CD4-positive, alpha-beta T cell treated with Interleukin-2 at 100 ng/mL for 4 hours (primary cell): ENCODE measurements at places on chromosomes 4 and X.

GRCh38 chr4:144831971-144832370, 186.0 kb downstream of the HHIP start:
- DNase-seq: no peak

GRCh38 chr4:106618956-106619355, 250.4 kb upstream of the GIMD1 start:
- DNase-seq: no peak

DNA sequence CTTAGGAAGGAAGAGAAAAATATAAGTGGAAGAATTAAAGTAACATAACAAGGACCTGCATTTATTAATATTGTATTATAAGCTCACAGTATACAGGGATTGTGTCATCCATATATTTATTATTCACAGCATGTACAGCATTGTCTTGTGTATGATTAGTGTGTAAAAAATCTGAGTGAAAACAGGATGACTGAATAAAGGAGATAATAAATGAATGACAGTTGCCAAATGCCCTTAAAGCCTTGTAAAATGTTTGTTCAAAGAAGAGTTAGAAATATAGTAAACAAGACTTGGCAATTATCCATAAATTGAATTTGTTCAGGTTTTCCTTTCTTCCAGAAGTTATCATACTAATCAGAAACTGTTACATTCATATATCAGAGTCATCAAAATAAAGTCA, 172.7 kb downstream of the BTC start:
- DNase-seq: no peak

DNA sequence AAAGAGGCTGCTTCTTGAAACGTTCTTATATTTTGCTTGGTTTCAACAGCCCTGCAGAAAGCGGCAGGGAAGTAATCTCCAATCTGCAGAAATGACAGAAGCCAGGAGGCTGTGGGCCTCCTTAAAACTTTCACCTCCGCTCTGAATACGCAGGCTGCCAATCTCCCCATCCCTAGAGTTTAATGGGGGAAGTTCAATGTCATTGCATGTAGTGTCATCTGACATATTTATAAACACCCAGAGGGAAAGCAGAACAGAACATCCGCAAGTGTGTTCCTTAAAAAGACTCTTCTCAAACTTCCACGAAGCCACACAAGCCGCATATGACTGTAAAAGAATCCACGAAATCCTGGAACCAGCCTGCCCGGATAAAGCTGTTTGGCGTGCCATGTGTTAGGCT, 148.8 kb upstream of the TBL1X start:
- DNase-seq: no peak

GRCh38 chrX:93322110-93322509, 351.3 kb downstream of the NAP1L3 start:
- DNase-seq: no peak

DNA sequence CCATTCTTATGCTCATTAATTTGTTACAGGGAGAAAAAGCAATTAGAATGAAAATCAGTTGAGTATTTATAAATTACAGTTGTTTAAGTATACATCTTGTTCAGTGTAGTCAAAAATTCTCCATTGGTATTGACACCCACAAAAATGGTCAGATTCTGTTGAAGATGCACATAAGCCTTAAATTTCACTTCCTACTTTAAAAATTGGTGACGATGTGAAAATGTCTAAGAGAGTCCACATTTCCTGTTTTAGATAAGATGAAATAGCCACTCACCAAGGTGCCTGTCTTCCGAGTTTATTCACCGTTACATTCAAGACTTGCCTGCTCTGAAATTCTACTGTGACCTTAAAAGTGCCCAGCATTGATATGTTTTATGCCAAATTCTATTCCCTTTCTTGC, 93.6 kb downstream of the GPR143 start:
- DNase-seq: no peak

DNA sequence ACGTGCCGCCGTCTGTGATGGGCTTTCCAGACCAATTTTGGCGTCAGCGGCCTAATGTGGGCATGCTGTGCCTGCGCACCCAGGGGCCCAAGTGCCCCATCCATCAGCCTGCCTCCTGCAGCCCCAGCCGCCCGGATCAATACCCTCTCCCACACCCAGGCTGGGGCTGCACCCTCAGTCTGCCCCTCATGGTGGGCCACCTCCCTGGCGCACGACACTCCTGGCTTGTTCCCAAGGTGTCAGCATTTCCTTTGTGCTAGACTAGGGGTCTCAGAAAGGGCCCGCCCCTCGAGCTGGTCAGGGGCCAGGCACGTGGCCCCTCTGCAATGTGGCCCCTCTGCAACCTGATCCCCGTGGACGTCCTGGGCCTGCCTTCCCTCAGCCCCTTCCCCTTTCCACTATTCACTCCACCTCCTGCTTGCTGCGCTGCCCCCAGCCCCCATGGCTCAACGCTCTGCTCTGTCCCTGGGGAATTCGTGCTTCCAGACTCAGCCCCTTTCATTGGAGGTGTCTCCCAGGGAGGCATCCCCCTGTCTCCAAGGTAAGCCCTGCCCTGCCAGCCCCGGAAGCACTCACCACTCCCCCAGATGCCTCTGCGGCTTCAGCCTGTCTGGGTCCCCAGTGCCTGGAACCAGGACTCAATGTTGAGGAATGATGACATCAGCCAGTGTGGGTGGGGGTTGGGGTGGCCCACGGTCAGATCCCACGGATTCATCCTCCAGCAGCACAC, 130.8 kb downstream of the HMX1 start:
- DNase-seq: no peak

DNA sequence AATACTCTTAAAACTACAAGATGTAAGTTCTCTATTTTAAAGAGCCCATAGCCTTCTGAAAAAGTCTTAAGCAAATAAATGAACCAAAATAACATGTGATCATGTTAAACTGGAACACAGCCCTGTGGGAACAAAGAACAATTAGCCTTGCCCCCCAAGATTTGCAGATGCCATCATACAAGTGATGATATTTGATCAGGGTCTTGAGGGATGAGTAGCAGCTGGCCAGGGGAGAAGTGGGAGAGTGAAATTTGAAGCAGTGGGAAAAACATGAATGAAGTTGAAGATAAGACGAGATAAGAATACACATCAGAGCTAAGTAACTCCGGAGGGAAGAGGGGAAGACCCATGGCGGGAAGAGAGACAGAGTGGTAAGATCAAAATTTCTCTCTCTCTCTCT, 450.1 kb upstream of the FTHL17 start:
- DNase-seq: no peak

GRCh38 chr4:22215084-22215483, 266.5 kb upstream of the KCNIP4 start:
- no peak for DNase-seq

- DNase-seq: no peak
Measured at GRCh38 chr4:104413487-104413886, 81.2 kb downstream of the CXXC4 start.

DNA sequence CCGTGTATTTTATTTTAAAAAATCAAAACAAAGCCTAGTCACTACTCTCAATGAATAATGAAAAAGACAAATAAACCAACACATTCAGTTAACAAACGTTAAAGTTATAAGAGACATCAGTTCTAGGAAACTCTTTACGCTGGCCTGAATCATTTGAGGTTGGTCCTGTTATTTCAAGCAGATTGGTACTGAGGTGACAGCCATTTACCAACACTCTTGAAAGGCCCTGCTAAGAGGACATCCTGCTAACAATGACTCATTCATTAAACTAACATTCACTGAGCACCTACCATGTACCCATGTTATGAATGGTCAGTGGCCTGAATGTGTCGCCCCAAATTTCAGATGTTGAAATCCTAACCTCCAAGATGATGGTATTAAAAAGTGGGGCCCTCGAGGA, 57.1 kb upstream of the ADGRG2 start:
- no peak for DNase-seq

- DNase-seq: no peak
Measured at GRCh38 chr4:42078184-42078801, 74.2 kb downstream of the BEND4 start.

DNA sequence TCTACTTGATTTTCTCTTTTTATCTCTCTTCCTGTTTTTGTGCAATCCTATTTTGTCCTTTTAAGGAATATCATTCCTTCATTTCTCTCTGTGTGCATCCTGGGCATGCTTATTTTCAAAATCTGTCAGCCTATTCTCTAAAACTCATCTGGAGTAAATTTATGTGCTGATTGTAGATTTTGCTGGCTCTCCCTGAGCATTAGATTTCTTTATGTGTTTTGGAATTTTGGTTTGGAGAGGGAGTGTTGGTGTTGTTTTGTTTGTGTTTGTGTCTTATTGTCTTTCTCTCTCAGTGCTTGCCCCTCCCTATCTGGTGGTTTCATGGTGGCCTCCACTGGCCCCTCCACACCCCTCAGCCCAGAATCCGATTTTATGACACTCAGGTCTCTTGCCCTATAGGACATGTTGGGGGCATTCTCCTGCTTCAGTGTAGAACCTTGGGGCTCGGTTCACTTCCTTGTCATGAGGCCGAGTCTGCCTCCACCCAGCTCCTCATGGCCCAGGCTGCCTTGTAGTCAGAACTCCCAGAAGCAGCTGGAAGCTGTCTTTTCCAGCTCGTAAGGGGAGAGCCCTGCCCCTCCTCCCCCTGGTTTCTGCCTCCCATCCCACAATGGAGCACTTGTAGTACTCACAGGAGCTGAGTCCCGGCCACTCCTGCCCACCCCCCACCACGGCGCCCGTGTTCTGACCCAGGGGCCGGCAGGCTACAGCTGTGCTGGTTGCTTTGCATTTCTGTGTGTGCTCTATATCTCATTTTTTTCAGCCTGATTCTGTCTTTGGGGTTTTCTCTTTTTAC, 24.5 kb upstream of the PJA1 start:
- no peak for DNase-seq

- DNase-seq: no peak
Measured at GRCh38 chr4:155529716-155530115, 136.9 kb upstream of the GUCY1A1 start.

DNA sequence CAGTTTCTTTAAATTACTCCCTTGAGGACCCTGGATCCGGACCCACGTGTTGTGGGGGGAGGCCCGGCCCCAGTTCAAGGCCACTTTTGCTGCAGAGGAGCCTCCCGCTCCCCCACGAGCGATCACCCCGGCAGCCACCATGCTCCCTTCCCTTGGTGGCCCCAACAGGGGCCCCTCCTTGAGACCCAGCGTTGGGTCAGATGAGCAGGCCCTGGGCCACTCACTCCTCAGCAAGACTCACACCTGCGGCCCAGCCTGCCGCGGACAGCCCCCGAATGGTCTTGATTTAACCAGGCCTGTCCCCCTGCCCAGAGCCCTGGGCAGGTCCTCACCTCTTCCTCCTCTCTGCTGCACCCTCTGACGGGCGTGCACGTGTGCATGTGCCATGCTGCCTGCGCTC, 4.3 kb downstream of the CPLX1 start:
- no peak for DNase-seq

- DNase-seq: no peak
Measured at GRCh38 chr4:123812066-123812390, 415.4 kb downstream of the SPRY1 start.

DNA sequence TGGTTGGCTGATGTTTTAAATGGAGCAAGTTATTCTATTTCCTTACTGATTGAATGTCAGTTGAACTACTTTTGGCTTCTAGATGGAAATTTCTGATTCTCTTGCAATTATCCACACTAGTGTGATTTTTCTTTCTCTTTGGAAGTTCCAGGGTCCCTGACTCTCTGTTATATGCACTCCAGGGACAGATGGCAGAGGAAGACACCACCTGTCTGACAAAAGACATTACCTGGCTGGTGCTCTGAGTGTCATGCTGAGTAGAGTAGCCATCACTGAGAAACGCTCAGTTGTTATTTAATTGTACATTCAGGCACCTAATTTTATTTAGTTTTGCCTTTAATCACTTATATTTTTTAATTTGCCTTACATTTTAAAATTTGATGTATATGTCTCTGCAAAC, 105.4 kb upstream of the TLL1 start:
- DNase-seq: no peak

GRCh38 chr4:173174184-173174583, 5.6 kb downstream of the GALNT7 start:
- DNase-seq: no peak
